ENCODE measurements at places on chromosomes 1 and 21. TPM values are rescaled to one million over a fixed set of nuclear protein-coding genes. Genes with fewer than 3 reads are reported as not detected.

The LCE1A gene
- not detected for total RNA-seq

The C1orf116 gene
- total RNA-seq: 0.40 TPM

The RABGGTB gene
- total RNA-seq: 46.9 TPM

The ICOSLG gene
- total RNA-seq: not detected

The ITGB3BP gene
- total RNA-seq: 11.9 TPM

The UBE2Q1 gene
- total RNA-seq: 22.7 TPM

The SSU72 gene
- 107 TPM for total RNA-seq

The RXFP4 gene
- not detected for total RNA-seq

The BMP8B gene
- total RNA-seq: not detected

The ESRRG gene
- total RNA-seq: 0.65 TPM

The MAGI3 gene
- total RNA-seq: 10.2 TPM

The FCRL4 gene
- not detected for total RNA-seq

The OBSCN gene
- total RNA-seq: 7.4 TPM

The NR5A2 gene
- 4.7 TPM for total RNA-seq

The PADI1 gene
- not detected for total RNA-seq

The LIPI gene
- not detected for total RNA-seq

The SLC25A34 gene
- 0.26 TPM for total RNA-seq

The ITLN2 gene
- not detected for total RNA-seq

The CELA3B gene
- total RNA-seq: not detected

The AGO4 gene
- 6.5 TPM for total RNA-seq

The OR14K1 gene
- total RNA-seq: not detected

Measured in epithelial cell of alveolus of lung (primary cell).